ENCODE measurements at places on chromosomes 12 and 14. TPM values are rescaled to one million over a fixed set of nuclear protein-coding genes. Genes with fewer than 3 reads are reported as not detected.

The AKAP5 gene
- total RNA-seq, result 0.58 TPM

The KCNH5 gene
- not detected for total RNA-seq

The KIF26A gene
- 3.1 TPM for total RNA-seq

The AMHR2 gene
- total RNA-seq, result 0.29 TPM

The TMEM233 gene
- not detected for total RNA-seq

The SLC10A1 gene
- not detected for total RNA-seq

- no peaks in the 10 kb centered on the region for H3K27me3 ChIP-seq
- no peak overlapping the region for H3K4me3 ChIP-seq
- peaks cover 15% of the 10 kb centered on the region for H3K4me1 ChIP-seq
- no peak overlapping the region for H3K27ac ChIP-seq
- DNase-seq, result no peak
- no peaks in the 10 kb centered on the region for H3K36me3 ChIP-seq
Measured at GRCh38 chr14:75299059-75299458, 20.4 kb downstream of the FOS start.

- no peaks in the 10 kb centered on the region for H3K36me3 ChIP-seq
- no peak for DNase-seq
- H3K4me3 ChIP-seq, result no peak overlapping the region
- H3K27me3 ChIP-seq, result no peaks in the 10 kb centered on the region
Measured at GRCh38 chr12:32284561-32284960, 114.8 kb upstream of the FGD4 start.

GRCh38 chr12:4849115-4849541, 60.6 kb upstream of the KCNA1 start:
- H3K27me3 ChIP-seq, result no peaks in the 10 kb centered on the region
- H3K4me3 ChIP-seq, result no peak overlapping the region
- H3K36me3 ChIP-seq, result no peaks in the 10 kb centered on the region
- no peaks in the 10 kb centered on the region for H3K4me1 ChIP-seq
- no peak overlapping the region for H3K27ac ChIP-seq
- peak; percentile 32 for DNase-seq

DNA sequence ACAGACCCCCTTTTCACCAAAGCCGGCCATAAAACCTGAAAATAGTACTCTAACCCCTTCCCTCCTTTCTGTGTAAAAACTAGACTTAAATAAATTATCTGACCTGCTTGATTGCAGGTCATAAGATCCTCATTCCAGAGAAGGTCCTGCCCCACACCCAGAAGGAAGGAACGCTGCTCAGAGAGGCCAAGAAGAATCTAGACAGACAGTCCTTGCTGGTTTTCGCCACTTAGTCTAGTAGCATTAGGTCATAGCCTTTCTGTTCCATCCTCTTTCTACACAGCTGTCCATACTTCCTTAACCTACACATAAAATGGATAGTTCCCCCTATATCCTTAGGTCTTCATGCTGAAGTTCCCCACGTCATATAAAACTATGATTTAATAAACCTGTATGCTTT, 83.7 kb upstream of the IGF1 start:
- no peak overlapping the region for H3K4me3 ChIP-seq
- H3K4me1 ChIP-seq, result no peaks in the 10 kb centered on the region
- H3K27ac ChIP-seq, result no peak overlapping the region
- H3K36me3 ChIP-seq, result no peaks in the 10 kb centered on the region
- no peaks in the 10 kb centered on the region for H3K27me3 ChIP-seq
- DNase-seq, result peak; percentile 43

- no peak overlapping the region for H3K4me3 ChIP-seq
- no peak overlapping the region for H3K27ac ChIP-seq
- H3K36me3 ChIP-seq, result no peaks in the 10 kb centered on the region
Measured at GRCh38 chr12:101799774-101800173, 31.0 kb downstream of the GNPTAB start.

- H3K4me1 ChIP-seq, result peaks cover 27% of the 10 kb centered on the region
- H3K27me3 ChIP-seq, result no peaks in the 10 kb centered on the region
- H3K4me3 ChIP-seq, result no peak overlapping the region
Measured at GRCh38 chr14:70711451-70711850, 69.7 kb downstream of the TTC9 start.

DNA sequence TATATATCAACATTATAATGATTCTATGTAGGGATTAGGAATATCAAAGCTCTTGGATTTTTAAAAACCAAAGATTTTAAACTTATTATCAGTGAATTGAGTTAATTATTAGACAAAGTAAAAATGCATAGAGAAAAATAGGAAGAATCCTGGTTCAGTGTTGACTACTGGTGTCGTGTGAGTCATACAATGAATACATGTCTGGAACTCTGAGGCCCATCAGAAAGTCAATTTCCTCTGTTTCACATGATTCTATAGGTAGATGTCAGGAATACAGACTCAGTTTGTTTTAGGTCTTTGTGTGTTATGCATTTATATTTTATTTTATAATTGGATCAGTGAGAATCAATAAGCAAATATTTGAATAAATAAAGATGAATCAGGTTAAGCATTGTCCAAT, 84.5 kb upstream of the RTL1 start:
- H3K36me3 ChIP-seq, result no peaks in the 10 kb centered on the region
- H3K4me3 ChIP-seq, result no peak overlapping the region
- DNase-seq, result peak; percentile 64
- H3K4me1 ChIP-seq, result peaks cover 48% of the 10 kb centered on the region

DNA sequence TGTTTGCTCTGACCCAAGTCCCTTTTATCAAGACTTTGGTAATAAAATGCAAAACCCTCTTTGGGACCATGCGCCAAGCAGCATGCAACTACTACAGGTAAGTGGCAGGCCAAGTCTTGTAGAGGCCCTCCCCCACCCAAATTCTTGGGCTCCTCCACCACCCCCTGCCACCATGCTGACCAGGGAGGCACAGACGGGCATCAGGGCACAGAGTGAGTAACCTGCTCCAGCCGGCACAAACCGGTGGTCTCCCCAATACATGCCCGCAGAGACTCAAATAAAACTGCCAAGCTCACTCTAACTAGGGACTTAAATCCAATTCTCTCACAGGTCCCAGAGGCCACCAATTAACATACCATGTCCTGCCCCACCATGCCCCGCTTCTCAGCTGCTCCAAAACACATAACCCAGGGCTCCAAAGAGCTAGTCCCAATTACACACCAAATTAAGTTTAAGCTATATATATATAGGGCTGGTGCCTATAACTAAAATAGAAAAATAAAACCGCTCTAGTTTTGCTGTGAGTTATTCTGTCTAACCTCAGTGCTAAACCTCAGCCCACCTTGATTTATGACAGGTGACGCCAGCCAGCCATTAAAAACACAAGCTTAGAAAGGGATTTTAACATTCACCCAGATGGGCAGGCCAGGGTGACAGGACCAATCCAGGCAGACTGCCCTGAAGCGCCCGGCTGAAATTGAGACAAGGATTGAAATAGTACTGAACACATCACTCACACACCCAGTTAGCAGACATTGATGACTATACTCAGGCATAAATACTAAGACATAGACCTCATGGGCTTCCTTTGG, 81.0 kb downstream of the CLMN start:
- no peak overlapping the region for H3K4me3 ChIP-seq
- H3K4me1 ChIP-seq, result no peaks in the 10 kb centered on the region
- no peaks in the 10 kb centered on the region for H3K36me3 ChIP-seq
- H3K27me3 ChIP-seq, result no peaks in the 10 kb centered on the region
- no peak overlapping the region for H3K27ac ChIP-seq

DNA sequence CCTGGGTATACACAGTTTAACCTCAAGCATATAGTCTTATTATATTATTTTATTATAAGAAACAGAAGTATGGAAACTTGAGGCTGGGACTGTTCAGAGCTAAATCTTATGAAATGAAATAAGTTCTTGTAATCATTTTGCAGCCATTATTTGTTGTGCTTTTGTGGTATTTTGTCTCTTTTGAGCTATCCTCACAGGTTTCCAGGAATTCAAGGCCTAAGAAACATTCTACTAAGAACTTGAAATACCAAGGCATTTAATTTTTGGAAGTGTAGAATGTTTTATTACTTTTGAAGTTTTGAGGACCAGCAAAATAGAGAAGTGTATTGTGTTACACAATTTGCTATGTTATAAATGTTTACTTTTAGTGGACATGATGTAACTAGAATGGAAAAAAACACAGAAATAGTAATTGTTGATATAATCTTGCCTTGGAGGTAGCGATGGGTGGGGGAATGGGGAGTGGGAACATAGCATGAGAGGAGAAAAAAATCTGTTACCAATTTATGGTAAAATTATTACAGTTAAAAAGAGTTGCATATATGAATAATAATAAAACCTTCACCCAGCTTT, 81.7 kb downstream of the CRADD start:
- H3K36me3 ChIP-seq, result no peaks in the 10 kb centered on the region
- DNase-seq, result no peak
- no peak overlapping the region for H3K27ac ChIP-seq
- H3K4me3 ChIP-seq, result no peak overlapping the region
- H3K27me3 ChIP-seq, result no peaks in the 10 kb centered on the region

DNA sequence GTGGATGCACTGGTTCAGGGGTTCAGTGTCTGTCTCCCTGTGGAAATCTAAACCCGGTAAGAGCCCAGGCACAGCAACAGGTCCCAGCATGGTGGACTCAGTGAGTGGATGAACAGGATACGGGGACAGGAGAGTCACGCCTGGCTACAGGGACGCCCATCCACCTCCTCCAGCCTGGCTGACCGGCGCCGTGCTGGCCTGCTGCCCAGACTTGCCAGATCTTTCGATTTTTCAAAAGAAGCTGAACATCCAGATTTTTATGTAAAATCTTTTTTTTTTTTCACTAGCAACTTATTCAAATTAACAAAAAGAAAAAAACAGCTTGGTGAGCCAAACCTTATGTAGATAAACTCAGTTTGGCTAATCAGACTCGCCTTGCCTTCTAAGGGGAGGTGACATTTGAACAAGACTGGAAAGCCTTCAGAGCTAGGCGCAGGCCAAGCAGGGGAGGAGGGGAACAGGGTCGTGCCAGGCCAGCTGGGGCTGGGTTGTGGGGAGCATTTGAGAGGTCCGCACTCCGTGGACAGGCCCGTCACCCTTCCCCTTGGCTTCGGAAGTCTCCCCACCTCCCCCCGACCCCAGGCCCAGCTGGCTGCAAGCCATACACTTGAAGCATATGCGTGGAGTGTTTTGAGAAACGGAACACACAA, 87.8 kb upstream of the NCOR2 start:
- H3K4me1 ChIP-seq, result no peaks in the 10 kb centered on the region
- no peak for DNase-seq
- no peaks in the 10 kb centered on the region for H3K36me3 ChIP-seq
- H3K27ac ChIP-seq, result no peak overlapping the region
- H3K27me3 ChIP-seq, result no peaks in the 10 kb centered on the region
- H3K4me3 ChIP-seq, result no peak overlapping the region

DNA sequence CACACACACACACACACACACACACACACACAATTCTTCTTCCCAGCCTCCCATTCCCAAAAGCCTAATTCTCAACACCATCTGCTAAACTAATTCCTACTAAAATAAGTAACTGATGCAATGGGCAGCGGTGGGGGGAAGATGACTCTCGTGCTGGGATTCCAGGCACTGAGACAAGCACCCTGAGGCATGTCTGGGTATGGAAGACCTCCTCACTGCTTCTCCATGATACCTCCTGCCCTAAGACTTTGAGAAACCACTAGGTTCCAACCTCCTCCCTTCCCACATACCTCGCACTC, 789 bp upstream of the VWF start:
- H3K4me1 ChIP-seq, result no peaks in the 10 kb centered on the region
- no peak overlapping the region for H3K27ac ChIP-seq
- no peak for DNase-seq

DNA sequence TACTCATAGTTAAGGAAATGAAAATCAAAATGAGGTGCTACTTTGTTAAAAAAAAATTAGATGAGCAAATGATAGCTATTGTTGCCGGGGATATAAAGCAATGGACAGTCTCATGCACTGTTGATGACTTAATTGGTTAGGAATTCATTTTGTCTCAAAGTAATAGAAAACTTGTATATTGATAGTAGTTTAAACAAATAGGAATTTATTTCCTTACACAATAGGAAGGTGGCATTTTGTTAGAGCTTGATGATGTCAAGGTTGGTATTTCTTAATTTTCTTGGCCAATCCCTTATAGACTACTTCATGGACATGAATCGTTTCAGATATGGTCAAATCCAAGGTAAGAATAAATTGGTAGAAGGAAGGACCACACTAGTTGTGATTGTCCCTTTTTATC, 7.8 kb downstream of the PRPF39 start:
- no peaks in the 10 kb centered on the region for H3K27me3 ChIP-seq
- H3K27ac ChIP-seq, result no peak overlapping the region
- H3K4me3 ChIP-seq, result no peak overlapping the region
- DNase-seq, result peak; percentile 32

DNA sequence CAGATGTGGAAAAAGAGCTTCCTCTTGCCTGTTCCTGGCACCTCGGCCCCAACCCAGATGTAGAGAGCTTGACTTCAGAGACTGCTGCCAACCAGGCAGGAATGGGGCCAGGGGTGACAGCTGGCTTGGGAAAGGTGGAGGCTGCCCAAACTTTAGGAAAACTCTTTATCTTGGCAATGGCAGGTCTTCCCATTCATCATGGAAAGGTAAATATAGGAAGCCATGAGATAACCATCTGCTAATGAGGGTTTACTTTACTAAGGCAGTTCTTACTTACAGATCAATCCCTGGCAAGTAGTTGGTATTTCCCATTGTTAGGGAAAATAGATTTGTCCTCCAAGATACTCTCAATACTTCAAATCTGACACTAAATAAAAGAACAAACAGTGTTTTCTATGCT, 143.1 kb upstream of the NUDT4 start:
- H3K4me3 ChIP-seq, result no peak overlapping the region
- peaks cover 18% of the 10 kb centered on the region for H3K4me1 ChIP-seq
- H3K36me3 ChIP-seq, result peaks cover 4% of the 10 kb centered on the region
- H3K27ac ChIP-seq, result peak overlapping the region; percentile 69
- no peaks in the 10 kb centered on the region for H3K27me3 ChIP-seq
- DNase-seq, result peak; percentile 58

DNA sequence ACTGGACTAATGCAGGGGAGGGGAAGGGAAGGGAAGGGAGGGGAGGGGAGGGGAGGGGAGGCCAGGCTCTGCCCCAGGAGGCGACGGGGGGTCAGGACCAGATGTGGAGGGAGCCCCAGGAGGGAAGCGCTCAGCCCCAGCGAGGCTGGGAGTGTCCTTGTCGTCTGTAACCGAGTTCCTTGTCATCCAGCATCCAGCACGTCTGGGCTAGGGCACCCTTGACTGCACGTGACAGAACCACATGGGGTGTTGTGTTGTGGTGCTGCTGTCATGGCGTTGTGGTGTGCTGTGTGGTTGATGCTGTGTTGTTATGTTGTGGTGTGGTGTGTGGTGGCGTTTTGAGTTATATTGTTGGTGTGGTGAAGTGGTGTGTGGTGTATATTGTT, 28.4 kb upstream of the SFSWAP start:
- H3K27ac ChIP-seq, result no peak overlapping the region
- H3K4me1 ChIP-seq, result no peaks in the 10 kb centered on the region
- H3K4me3 ChIP-seq, result no peak overlapping the region
- H3K27me3 ChIP-seq, result peaks cover 23% of the 10 kb centered on the region
